Stimulated activated CD4-positive, alpha-beta T cell treated with anti-CD3 and anti-CD28 coated beads, TNF-alpha, amount 100 ng/mL, for 1 hour (primary cell): ENCODE measurements at places on chromosomes 12 and 14.

GRCh38 chr14:35696119-35696518, 113.0 kb downstream of the RALGAPA1 start:
- DNase-seq: no peak

- DNase-seq: no peak
Measured at GRCh38 chr14:99660794-99661193, 15.9 kb downstream of the HHIPL1 start.

DNA sequence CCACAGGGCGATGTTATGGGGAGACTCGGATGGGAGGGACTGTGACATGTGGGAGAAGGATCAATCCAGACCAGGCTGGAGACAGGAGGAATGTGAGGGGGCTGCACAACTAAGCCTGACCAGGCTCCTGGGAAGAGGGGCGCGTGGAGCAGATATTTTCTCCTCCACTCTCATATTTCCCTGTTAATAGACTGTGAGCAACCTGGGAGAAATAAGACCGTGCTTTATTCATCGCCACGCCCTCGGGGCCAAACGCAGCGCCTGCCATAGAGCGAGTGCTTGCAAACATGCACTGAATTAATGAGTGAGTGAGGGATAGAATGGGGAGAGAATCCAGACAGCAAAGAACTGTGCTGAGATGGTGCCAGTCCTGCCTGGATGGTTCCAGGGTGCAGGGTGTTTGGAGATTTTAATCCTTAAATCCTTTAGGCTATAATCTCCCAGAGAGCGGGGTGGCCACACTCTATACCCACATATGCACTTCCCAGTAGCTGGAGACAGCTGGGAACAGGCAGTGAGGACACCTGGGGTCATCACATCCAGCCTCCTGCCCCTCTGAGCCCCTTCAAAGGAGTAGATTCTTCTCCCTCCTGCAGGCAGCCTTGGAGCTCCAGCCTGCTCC, 13.6 kb upstream of the FAIM2 start:
- no peak for DNase-seq

- no peak for DNase-seq
Measured at GRCh38 chr14:96565811-96566210, 63.6 kb downstream of the PAPOLA start.

GRCh38 chr12:118409834-118410233, 33.5 kb downstream of the SUDS3 start:
- no peak for DNase-seq

GRCh38 chr12:73731658-73732057, 806.0 kb upstream of the ATXN7L3B start:
- DNase-seq: no peak

GRCh38 chr14:55057919-55058318, 6.5 kb downstream of the MAPK1IP1L start:
- DNase-seq: no peak

- no peak for DNase-seq
Measured at GRCh38 chr12:68641138-68641537, 30.4 kb downstream of the RAP1B start.

DNA sequence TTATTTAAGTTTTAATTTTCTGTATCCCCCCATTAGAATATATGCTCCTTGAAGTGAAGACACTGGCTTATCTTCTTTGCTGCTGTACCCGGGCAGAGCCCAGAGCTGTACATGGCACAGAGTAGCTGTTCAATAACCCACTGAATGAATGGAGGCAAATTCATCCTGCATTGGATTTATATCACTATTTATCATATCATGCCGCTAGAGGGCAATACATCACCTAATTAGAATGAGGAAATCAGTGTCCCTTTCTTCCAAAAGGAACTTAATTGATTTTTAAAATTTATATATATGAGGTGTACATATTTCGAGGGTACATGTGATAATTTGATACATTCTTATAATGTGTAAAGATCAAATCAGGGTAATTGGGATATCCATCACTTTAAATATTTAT, 89.2 kb upstream of the TMEM260 start:
- no peak for DNase-seq

DNA sequence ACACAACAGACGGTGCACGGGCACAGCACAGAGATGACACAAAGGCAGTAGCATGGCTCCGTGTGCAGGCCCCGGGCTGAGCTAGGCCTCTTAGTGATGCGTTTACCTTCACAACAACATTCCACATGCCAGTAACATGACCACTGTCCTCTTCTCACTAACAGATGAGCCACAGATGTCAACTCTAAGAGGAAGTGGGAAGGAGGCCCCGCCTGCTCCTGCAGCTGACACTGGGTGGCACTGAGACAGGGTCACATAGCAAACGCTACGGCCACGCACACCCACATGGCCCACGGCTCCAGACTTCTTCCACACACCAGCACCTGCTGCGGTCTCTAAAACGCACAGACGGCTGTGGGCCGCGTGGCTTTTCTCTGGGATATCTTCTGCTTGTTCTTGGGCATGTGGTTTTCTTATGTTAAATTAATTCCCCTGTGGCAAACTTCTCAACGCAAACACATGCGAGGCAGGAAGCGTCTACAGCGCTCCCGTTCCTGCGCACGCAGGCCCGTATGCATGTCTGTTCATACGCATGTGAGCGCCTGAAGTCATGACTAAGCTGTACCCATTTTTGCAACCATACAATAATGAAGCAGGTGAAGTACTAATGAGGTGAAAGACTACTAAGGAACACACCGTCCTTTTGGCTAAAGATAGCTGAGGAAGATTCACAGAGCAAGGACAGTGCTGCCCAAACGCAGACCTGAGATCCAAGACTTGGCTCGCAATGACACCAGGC, 26.8 kb downstream of the AMN start:
- DNase-seq: no peak

GRCh38 chr12:15122344-15122743, 98.9 kb downstream of the RERG start:
- no peak for DNase-seq

DNA sequence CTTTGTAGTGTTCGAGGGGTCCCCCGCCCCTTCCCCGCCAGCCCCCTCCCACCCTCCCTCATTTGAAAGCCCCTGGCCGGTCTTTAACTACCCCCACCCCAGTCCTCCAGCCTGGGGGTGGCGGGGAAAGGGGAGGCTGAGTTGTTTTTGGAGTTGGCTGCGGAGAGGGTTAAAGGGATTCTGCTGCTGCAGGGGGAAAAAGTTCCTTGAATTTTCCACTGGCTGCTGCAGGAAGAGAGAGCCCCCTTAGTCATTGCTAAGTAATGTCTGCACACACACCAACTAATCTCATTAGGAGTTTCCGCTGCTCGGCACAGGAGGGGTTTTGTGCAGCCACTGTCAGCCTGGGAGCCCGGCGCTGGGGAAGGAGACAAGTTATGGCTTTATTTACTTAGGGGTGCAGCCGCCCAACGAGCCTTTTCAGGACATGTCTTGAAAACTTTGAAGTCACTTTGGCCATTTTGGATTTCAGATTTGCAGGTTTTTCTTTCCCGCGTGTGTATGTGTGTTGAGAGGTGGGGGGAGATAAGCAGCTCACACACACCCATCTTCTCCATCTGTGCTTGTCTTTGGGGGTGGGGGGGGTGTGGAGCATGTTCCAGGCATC, 1.8 kb downstream of the ELK3 start:
- DNase-seq: no peak

DNA sequence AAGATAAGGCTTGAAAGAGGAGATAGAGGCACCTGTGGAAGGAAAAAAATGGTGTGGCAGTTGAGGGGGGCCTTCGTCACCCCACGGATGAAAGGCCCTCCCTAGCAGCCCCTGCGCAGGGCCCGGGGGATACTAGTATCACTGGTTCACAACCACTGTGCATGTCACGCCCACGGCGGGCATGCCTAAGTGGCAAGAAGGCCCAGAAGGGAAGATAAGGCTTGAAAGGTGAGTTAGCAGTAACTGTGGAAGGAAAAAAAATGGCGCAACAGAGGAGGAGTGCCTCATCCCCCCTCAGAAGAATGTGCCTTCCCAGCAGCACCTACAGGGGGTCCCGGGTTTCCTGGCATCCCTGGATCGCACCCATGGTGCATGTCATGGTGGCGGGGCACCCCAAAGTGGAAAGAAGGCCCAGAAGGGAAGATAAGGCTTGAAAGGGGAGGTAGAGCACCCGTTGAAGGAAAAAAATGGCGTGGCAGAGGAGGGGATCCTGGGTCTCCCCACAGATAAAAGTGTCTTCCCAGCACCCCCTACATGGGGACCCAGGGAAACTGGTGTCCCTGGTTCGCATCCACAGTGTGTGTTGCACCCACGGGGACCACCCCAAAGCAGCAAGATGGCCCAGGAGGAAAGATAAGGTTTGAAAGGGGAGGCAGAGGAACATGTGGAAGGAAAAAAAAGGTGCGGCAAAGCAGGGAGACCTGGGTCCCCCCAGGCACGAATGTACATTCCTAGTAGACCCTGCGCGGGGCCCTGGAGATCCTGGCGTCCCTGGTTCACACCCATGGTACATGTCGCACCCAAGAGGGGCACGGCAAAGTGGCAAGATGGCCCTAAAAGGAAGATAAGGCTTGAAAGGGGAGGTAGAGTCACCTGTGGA, 279.2 kb downstream of the ALG10 start:
- DNase-seq: no peak

- no peak for DNase-seq
Measured at GRCh38 chr14:102734436-102734835, 42.8 kb upstream of the TRAF3 start.

GRCh38 chr12:98399532-98399931, 115.9 kb upstream of the TMPO start:
- DNase-seq: peak; percentile 15

GRCh38 chr12:69999561-69999960, 174.5 kb downstream of the MYRFL start:
- DNase-seq: no peak

- DNase-seq: no peak
Measured at GRCh38 chr12:54158610-54159009, 30.2 kb downstream of the SMUG1 start.

GRCh38 chr14:37545174-37545573, 49.9 kb downstream of the FOXA1 start:
- no peak for DNase-seq

- no peak for DNase-seq
Measured at GRCh38 chr12:27861428-27862167, 81.6 kb upstream of the MANSC4 start.

DNA sequence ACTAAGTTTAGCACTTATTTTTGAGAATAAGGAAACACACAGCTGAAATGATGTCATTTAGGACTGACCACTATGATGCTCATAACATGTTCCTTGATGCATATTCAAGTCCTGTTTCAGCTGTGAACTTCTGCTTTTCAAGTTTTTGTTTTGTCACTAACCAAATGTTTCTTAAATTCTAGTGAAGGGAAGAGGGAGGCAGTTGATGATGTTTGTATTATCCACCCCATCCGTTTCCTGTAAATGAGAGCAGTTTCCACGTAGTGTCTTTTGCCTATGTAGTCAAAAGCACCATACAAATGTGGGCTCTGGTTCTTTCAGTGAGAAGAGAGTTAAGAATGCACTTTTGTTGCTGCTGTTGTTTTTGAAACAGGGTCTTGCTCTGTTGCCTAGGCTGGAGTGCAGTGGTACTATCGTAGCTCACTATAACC, 491.8 kb downstream of the PCNX1 start:
- DNase-seq: no peak

GRCh38 chr12:41701943-41702601, 442.6 kb downstream of the GXYLT1 start:
- DNase-seq: no peak

DNA sequence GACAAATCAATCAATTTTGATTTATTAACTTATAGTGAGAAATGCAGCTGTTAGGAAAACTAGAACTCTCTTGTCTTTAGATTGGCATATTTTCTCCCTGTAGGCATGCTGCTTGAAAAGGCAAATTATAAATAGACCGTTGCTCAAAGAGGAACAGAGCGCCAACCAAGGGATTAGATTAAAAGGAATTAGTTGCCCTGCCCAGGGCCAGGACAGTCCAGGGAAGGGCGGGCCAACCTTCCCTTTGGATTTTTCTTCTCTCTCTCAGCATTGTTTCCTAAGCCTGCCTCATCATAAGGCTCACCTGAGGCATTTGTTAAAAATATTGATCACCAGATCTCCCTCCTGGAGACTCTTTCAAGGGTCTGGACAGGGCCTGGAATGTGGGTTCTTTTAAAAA, 8.6 kb downstream of the CIPC start:
- no peak for DNase-seq

GRCh38 chr12:101707131-101707782, 9.8 kb downstream of the CHPT1 start:
- DNase-seq: no peak

- no peak for DNase-seq
Measured at GRCh38 chr12:119258149-119258548, 76.4 kb upstream of the CCDC60 start.

- DNase-seq: peak; percentile 96
Measured at GRCh38 chr12:133130038-133130807, at the start of the genes ZNF10 and ZNF891. TSS of gene ZNF10 (plus strand) at chr12:133130627. CDS start at chr12:133144493, 13,866 bp downstream. TSS of gene ZNF891 (minus strand) at chr12:133130274. CDS start at chr12:133121918, 8,356 bp downstream.

DNA sequence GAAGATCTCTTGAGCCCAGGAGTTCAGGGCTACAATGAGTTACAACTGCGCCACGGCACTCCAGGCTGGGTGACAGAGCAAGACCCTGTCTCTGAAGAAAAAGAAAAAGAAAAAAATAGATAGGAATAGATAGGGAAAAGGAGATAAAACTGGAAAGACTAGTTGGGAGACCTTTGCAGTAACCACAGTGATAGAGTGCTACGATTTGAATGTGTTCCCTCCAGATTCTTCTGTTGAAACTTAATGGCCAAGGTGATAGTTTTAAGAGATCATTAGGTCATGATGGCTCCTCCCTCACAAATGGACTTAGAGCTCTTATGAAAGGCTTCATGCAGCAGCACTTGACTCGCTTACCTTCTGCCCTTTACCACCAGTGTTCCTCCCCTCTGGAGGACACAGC, 13.5 kb upstream of the ATF1 start:
- DNase-seq: no peak

GRCh38 chr14:100622224-100622623, 35.0 kb upstream of the BEGAIN start:
- no peak for DNase-seq

DNA sequence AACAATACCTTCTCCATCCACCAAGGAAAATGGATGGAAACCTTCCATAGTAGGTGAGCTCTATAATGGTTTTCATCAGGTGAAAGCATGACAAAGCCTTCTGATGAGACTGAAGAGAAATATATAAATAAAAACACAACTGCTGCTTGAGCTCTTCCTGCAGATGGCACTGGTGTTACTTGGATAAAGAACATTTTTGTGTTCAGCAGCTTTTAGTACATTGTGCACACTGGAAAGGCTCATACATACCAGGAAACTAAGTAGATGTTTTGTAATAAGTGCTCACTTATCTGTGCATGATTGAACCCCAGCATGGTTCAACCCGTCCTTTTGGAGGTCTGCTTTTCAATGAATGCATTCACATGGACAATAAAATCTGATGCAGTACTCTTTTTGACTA, 357.3 kb upstream of the MIS18BP1 start:
- no peak for DNase-seq
